ELR (cell line): ENCODE measurements at places on chromosomes 1 and 21.
A peak's percentile ranks its signal among the peaks of the same experiment; 100 is the strongest.

DNA sequence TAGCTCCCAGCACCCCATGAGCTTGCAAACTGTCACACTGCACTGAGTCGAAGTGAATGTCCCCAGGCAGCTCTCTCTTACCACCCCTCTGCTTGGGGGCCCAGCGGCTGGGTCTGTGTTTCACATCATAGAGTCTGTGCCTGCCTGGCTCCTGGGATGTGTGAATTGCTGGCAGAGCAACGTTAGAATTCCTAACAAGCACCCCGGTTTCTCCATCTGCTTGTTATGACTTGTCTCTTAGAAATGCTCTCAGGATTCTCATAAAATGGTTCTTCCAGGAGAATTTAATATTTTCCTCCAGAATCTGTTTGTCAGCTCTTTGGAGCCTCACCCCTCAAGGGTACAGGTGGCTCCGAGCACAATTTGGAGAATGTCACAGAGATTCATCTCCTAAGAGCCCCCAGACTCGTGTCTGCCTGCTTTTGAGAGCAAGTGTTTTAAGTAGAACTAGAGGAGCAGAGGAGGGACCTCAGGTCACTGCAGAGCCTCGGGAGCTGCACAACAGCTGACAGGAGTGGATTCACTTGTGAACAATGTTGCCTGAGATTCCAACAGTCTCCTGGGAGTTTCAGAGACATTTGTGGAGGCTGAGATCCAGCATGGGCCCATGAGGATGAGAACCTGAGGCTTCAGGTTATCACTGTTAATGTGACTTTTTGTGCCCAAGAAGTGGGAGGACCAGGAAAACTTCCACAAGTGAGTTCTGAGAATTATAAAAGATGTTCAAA lies 131.5 kb downstream of the KCNJ6 start:
- no peak for DNase-seq

- DNase-seq, result peak; percentile 64
Measured at GRCh38 chr1:55726994-55727393, 511.8 kb upstream of the USP24 start.

DNA sequence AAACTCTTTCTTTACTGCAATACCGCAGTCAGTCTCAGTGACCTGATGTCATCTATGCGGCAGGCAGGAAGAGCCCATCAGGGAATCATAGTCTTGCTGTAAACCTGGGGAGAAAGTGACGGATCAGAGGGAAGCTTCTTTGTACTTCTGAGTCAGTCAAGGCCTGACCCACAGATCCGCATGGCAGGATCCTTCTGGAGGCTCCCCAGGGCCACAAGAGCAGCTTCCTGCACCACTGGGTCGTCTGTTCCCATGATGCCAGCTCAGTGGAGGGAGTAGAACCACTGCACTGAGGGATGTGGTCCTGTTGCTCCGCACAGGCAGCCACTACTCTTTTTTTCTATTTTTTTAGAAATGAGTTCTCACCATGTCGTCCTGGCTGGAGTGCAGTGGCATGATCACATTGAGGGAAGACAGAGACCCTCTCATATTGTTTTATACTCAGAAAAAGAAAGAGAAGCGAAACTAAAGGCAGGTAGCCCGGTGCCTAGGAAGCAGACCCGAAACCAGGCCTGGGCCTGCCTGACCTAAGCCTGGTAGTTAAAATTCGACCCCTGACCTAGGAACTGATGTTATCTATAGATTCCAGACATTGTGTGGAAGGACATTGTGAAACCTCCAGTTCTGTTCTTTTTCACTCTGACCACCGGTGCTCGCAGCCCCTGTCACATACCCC lies 6.3 kb upstream of the ERVH48-1 start:
- no peak for DNase-seq

DNA sequence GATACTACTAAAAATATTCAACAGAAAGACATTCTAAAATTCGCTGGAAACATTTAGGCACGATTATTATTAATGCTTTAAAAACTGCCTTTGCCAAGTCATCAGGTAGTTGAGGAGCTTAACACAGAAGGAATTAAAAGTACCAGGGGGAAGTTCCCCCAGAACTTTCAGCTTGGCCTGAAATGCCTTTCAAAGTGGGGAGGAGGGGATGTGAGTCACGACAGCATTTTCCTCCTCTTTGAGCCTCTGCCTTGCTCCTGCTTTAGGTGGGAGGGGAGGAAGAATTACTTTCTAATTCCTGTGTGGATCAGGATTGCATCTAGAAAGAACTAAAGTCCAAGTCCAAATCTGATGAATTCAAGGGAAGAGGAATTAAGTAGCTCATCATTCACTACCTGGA lies 183.7 kb downstream of the CLIC6 start:
- peak; percentile 42 for DNase-seq

DNA sequence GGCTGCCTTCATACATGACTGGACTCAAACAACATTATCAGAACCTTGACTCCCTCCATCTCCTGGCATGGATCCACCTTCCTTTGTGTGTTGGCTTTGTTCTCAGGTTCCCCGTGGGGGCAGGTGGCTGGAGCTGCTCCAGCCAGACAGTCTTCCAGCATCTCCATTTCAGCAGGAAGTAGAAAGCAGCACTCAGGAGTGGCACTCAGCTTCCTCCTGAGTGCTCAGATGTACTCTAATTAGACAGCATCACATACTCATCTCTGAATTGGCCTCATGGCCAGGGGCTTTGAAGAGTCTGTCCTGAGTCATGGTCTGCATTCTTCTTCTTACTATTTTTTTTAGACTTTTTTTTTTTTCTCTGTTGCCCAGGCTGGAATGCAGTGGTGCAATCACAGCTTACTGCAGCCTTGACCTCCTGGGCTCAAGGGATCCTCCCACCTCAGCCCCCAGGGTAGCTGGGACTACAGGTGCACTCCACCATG lies 27.9 kb downstream of the OVAAL start:
- peak; percentile 61 for DNase-seq

- no peak for DNase-seq
Measured at GRCh38 chr1:233127157-233127556, 168.4 kb downstream of the PCNX2 start.

DNA sequence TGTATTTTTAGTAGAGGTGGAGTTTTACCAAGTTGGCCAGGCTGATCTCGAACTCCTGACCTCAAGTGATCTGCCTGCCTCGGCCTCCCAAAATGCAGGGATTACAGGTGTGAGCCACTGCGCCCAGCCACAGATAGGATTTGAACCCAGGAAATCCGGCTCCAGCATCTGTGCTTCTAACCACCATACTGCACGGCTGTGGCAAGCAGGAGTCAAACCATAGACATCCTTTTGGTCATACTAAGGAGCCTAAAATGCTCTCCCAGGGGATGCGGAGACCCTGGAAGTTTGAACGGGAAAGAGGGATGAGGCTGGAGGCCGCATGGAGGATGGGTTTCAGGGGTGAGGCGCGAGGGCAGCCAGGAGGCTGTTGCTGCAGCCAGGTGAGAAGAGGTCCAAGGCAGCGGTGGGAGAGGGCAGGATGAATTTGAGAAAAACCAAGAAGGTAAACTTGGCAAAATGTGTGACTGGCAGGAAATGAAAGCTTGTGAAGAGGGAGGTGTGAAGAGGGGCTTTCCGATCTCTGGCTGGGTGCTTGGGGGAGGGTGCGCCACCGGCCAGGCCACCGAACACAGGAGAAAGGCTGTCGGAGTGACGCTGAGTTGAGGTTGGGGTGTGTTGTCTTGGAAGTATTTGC lies 24.0 kb upstream of the CDK18 start:
- DNase-seq, result no peak

DNA sequence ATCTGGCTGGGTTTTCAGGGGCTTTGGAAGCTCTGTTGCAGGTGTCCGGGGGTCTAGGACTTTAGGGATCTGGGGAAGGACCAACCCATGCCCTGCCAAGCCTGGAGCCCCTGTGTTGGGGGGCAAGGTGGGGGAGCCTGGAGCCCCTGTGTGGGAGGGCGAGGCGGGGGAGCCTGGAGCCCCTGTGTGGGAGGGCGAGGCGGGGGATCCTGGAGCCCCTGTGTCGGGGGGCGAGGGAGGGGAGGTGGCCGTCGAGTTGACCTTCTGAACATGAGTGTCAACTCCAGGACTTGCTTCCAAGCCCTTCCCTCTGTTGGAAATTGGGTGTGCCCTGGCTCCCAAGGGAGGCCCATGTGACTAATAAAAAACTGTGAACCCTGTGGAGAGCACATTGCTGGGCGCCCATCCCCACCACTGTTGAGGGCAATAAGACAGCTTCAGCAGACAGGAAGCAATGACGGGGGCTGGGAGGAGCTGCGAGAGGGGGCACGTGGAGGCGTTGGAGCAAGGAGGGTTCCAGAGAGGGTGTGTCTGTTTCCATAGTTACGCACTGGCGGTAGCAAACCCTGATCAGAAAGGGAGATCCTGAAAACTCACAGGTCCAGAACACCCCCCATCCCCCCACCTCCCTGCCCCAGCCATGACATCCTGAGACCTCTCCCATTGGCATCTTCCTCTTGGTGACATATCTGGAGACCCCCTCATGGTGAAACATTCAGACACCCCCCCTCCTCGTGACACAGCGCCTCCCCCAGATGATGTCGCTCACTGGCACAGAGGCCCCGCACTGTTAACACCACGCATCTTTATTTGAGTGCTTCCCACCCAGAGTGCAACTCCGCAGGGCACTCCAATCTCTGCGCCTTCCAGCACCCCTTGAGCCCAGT lies 8.4 kb downstream of the MYBPH start:
- DNase-seq, result no peak

- peak; percentile 56 for DNase-seq
Measured at GRCh38 chr1:31297277-31298247, 730 bp downstream of the ZCCHC17 start.

DNA sequence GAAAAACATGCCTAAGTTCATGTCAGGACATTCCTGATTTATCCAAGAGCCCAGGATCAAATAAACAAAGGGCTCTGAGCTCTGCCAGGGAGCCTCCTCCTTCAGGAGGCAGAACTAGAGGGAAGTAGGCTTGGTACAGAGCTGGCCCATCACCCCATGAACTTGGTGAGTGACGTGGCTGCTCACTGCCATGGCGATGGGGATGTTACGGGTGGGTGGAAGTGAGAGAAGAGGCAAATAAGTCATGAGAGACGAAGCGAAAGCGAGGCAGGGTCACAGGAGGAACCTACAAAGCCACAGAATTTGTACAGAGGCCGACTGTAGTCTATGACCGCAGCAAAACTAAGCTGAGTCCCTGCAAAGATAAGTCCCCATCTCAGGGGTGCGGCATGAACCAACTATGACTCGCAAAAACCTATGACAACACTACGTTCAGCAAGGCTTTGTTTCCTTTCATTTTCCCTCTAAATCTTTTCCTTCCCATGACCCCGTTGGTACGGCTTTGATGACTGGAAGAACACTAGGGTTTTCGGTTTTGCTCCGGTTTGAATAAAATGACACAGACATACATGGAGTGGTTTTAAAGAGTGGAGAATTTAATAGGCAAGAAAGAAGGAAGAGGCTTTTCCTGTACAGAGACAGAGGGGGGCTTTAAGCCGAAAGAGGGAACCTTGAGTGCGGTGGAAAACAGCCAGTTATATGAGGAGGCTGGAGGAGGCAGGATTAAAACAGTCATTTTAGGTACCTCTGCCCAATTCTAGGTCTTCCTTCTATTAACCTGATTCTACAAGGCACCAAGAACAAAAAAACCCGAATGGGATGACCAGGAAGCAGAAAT lies 74.1 kb downstream of the CD46 start:
- DNase-seq, result peak; percentile 81

DNA sequence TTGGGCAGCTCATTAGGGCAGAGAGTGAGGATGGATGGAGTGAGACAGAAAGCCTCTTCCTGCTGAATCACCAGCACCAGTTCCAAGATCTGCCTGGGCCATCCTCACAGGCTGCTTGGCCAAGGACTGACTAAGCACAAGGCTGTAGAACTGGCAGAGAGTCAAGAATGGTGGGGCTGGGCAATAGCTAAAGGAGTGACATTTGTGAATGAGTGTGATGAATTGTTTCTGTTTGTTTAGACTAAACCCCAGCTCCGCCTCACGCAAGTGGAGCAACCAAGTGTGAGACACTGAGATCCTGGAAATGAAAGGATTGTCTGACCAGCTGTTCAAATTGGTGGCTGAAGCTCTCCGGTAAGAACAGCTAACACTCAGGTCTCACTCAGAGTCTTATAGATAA lies 38.6 kb downstream of the BRINP2 start:
- peak; percentile 96 for DNase-seq

DNA sequence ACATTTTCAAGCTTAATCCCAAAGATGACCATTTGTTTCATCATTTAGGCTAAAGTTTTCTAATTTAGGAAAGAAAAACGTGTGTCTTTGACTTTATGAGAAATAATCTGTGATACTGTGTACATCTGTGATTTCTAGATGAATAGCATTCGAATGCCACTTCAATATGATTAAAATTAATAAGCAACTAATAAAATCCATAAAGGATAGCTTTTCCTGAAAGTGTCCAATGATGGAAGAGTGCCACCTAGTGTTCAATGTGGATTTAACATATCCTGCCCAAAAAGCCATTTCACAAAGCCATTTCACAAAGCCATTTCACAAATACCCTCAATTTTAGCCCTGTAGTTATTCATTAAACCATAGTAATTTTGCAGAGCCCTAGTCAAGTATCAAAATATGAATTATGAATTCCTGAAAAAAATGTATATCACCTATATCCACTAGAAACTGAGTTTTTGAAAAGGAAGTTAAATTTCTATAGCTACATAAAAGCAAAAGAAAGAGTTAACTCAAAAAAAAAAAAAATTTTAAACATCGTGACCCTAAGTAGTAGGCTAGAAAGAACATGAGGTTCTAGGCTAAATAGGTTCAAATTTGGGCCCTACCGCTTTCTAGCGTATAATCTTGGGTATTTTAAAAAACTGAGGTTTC lies 19.1 kb downstream of the NME7 start:
- peak; percentile 72 for DNase-seq

DNA sequence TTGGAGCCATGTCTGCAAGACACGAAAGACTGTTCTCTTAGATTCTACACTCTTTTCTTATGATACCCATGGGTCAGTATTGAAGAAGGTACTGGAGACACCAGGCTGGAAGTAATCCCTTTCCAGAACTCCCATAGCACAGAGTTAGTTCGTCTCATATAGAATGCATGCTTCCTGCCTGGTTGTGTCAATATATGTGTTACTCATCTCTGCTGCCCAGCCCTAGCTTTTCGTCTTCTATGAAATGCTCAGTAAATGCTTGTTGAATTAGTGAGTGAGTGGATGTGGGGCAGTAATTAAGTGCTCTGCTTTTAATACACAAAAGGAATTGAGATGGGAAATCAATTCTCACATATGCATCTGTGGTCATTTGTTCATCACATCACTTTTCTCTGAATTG lies 32.1 kb downstream of the ADCY10 start:
- peak; percentile 66 for DNase-seq

DNA sequence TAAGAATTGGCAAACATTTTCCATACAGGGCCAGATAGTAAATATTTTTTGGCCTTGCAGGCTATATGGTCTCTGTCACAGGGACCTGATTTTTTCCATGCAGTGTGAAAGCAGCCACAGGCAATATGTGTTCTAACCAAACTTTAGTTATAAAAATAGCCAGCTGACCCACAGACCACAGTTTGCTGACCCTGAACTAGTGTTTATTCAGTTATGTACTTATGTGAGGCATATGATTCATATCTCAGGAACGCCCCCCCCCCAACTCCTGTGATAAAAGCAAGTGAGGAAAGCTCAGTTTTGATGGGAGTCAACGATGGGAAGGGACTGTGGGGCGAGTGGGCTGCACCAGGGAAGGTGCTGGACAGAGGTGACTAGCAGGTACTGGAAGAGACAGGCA lies 80.1 kb downstream of the HMGB4 start:
- peak; percentile 21 for DNase-seq
